ENCODE measurements at places on chromosomes 3 and 15.

DNA sequence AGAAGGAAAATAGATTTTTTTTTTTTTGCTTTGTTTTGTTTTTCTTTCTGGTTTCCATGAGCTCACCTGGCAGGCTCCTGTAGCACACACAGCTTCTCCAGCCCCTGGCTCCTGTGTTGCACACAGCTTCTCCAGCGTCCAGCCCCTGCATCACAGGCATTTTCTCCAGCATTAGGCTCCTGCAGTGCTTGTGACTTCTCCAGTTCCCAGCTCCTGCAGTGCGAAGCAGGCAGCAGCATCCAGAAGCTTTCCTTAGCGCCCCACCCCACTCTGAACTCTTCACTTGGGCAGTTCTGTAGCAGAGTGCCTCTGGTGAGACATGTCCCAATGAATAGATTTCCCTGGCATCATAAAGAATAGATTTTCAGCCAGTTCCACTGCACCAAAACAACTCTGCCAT is 5.5 kb upstream of the CCDC39 start:
- DNase-seq, result no peak

- peak; percentile 4 for DNase-seq
Observed at GRCh38 chr15:44536302-44536961, 515 bp upstream of the EIF3J start.

GRCh38 chr3:193943851-193944517 is 192.0 kb upstream of the HES1 start:
- DNase-seq, result no peak

DNA sequence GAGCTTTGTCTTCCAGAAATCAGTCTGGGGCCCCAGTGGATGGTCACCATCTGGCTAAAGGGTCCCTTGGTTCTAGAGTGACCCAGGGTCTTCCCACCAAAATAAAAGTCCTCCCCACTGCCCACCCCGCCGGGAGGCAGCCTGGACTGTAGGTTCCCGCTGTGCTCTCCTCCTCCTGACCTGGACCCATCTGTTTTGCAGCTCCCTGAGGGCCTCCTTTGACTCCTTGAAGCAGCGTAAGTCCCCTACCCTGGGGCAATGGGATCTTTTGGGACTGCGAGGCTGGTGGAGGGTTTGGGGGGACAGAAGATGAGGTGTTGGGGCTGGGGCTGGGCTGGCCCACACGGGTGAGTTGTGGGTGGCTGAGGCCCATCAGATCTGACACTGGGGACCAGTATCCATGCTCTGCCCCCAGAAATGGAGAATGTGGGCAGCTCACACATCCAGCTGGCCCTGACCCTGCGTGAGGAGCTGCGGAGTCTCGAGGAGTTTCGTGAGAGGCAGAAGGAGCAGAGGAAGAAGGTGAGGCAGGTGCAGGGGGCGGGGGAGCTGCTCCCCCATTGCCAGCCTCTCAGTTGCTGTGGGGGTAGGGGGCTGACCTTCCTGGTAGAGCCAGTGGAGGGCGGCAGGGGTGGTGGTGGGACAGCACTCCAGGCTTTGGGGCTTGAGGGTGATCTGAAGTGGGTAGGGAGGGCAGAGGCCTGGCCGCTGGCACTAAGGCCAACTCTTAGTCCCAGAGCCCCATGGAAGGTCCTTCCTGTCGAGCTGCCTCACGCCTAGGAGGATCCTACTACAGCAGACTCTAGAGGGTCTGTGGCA is 30.4 kb downstream of the PSTPIP1 start:
- DNase-seq, result no peak

GRCh38 chr15:87631093-87631492 is 625.4 kb downstream of the NTRK3 start:
- DNase-seq, result no peak

DNA sequence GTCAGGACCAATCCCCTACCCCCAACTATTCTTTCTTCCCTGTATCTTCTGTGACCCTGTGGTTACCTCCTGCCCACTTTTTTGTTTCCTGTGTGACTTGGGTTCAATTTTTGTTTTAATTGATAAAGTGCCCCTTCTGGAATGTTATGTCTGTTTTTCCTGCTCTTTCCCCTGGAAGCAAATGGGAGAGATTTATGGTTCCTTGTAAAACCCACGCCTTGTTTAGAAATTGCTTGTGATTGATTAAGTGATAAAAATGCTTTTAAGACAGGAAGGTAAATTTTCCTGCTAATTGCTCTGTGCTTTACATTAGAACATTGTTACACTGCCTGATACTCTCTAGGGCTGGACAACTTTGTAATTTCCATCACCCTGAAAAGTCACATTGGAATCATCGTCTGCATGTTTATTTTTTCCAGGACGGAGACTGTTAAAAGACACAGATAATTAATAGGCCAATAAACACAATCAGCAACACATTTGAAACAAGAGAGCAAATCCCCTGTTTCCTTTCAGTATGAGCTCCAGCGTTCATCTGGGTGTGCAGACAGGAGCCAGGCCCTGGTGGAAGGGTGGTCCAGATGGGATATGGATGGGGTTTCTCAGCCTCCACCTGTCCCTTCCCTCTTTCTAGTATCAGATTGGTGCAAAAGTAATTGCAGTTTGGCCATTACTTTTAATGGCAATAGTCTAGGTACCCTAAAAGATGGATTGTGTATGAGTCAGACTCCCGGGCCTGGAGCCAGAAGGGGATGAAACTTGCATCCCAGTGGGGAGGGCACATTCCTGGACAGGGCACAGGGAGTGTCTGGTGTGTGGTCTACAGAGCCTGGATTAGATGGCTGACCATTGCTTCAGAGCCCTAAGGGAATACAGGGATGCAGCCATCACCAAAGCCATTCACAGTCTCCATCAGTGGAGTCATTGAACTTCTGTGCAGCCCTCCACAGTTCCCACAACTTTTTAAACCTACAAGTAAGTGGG is 58.1 kb upstream of the AGBL1 start:
- no peak for DNase-seq
